ENCODE measurements at places on chromosomes 6 and 20. TPM values are rescaled to one million over a fixed set of nuclear protein-coding genes. Genes with fewer than 3 reads are reported as not detected.

DNA sequence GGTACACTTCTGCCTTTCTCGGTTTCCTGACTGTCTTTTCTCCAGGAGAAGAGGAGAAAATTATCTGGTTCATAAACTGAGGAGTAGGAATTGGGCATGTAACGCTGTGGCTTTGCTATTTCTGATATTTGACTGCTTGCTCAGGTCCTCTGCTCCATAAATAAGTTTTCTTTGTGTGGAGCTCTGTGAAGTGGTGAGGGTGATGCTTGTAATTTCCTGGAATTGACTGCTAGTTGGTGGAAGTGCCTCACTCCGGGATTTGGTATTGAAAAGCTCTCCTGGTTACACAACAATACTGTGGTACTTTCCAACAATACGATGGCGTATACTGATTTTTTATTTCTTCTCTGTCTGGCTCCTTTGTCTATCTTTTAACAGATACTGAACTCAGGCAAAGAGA lies 25.1 kb upstream of the LAMA2 start:
- H3K36me3 ChIP-seq, result no peaks in the 10 kb centered on the region
- H3K4me1 ChIP-seq, result no peaks in the 10 kb centered on the region
- H3K4me3 ChIP-seq, result no peak overlapping the region
- no peak overlapping the region for H3K27ac ChIP-seq
- DNase-seq, result no peak

The SNRNP48 gene
- 18.7 TPM for total RNA-seq

The TRERF1 gene
- 3.4 TPM for total RNA-seq

The ID1 gene
- 169 TPM for total RNA-seq

DNA sequence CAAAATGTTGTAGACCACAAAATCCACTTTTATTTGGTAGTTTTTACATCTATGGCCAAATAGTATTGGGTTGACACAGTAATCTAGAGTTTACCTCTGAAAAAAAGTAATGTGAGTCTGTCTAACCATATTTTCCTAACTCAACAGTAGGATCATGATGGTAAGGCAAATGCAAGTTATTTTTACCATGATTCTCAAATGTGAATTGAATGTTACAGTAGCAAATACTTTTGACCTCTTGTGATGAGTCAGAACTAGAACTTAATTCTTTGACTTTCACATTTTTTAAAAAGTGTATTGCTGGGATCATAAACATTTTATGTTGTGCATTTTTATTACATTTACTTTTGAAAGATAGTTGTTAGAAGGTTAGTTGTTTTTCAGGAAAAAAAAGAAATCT lies 22.0 kb downstream of the RNF146 start:
- DNase-seq, result no peak
- peaks cover 19% of the 10 kb centered on the region for H3K36me3 ChIP-seq
- no peaks in the 10 kb centered on the region for H3K4me1 ChIP-seq

DNA sequence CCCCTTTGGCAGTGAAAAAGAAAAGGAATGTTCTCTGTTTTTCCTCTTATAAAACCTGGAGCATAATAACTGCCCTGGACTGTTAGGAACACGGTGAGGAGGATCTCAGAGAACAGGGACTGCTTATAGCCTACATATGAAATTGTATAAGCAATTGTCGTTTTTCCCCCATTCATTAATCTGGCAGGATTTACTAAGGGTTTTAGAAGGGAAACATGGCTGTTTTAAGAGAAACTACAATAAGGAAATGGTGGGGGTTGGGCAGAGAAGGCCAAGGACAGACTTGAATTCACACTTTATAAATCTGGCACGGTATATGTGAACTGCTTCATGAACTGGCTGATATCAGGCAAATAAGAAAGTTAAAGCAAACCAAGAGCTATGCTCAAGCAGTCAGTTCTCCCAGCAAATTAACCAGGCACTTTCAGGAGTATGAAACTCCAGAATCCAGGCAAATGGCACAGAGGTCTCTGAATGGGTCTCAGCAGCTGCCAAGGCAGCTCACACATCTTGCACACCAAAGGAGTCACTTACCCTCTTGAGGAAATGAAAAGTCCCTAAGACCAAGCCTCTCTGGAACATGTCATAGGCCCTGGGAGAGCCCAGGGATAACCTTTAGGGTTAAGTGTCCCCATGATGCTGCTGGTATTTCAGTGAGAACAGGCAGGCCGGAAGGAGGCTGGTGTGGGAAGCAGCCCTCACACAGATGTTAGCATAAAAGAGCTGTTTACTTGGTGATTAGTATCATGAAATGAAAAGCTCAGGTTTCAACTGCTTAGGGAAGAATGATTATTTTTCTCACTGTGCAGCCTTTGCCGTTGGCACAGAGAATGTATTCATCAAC lies 260.5 kb upstream of the MARCKS start:
- H3K27me3 ChIP-seq, result no peaks in the 10 kb centered on the region
- H3K36me3 ChIP-seq, result no peaks in the 10 kb centered on the region
- peaks cover 29% of the 10 kb centered on the region for H3K4me1 ChIP-seq
- DNase-seq, result peak; percentile 34
- H3K27ac ChIP-seq, result peak overlapping the region; percentile 54
- H3K4me3 ChIP-seq, result no peak overlapping the region

- no peaks in the 10 kb centered on the region for H3K36me3 ChIP-seq
- no peak overlapping the region for H3K27ac ChIP-seq
- no peaks in the 10 kb centered on the region for H3K27me3 ChIP-seq
- no peaks in the 10 kb centered on the region for H3K4me1 ChIP-seq
- H3K4me3 ChIP-seq, result no peak overlapping the region
These were observed 437.6 kb downstream of the MAFB start for GRCh38 chr20:40251284-40251932.

GRCh38 chr6:4774296-4774695 lies 1.9 kb upstream of the CDYL start:
- no peak overlapping the region for H3K27ac ChIP-seq
- H3K4me1 ChIP-seq, result peaks cover 20% of the 10 kb centered on the region
- no peaks in the 10 kb centered on the region for H3K36me3 ChIP-seq

- H3K27me3 ChIP-seq, result no peaks in the 10 kb centered on the region
- H3K4me3 ChIP-seq, result no peak overlapping the region
- DNase-seq, result no peak
- H3K4me1 ChIP-seq, result peaks cover 5% of the 10 kb centered on the region
These were observed 66.9 kb downstream of the BCKDHB start for GRCh38 chr6:80173411-80173810.

DNA sequence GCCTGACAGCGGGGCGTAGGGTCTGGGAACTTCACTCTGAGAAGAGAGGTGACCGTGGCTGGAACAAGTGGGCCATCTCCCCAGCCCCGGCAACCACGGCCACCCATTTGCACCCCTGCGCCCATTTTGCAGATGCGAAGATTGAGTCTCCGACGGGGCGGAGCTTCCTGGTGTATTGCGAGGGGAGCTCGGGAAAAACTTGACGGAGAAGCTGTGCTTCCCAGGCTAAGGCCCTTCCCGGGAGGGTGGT lies 653 bp downstream of the ZNF335 start:
- H3K36me3 ChIP-seq, result peaks cover 6% of the 10 kb centered on the region
- no peaks in the 10 kb centered on the region for H3K27me3 ChIP-seq

GRCh38 chr6:150634176-150634963 lies 34.7 kb downstream of the PLEKHG1 start:
- H3K36me3 ChIP-seq, result no peaks in the 10 kb centered on the region
- H3K27me3 ChIP-seq, result no peaks in the 10 kb centered on the region
- no peaks in the 10 kb centered on the region for H3K4me1 ChIP-seq
- DNase-seq, result no peak
- no peak overlapping the region for H3K27ac ChIP-seq
- no peak overlapping the region for H3K4me3 ChIP-seq

DNA sequence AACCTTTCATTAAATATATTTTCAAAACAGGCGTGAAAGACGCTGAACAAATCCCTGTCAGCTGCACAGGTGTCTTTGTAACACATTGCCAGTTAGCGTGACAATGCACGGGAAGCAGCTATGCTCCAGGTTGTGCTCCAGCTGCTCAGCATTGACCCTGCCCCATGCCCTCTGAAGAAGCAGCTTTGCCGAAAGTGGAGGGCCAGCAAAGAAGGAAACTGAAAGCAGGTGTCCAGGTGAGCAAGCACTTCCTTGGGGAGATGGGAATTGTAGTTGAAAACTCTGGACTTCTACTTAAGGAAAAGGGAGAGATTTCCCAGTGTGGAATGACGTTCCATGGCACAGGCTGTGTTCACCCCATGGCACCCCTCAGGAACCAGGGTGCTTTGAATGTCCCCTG lies 125.7 kb downstream of the TTLL2 start:
- no peak overlapping the region for H3K4me3 ChIP-seq
- no peaks in the 10 kb centered on the region for H3K36me3 ChIP-seq
- no peak overlapping the region for H3K27ac ChIP-seq
- no peaks in the 10 kb centered on the region for H3K27me3 ChIP-seq
- no peaks in the 10 kb centered on the region for H3K4me1 ChIP-seq

DNA sequence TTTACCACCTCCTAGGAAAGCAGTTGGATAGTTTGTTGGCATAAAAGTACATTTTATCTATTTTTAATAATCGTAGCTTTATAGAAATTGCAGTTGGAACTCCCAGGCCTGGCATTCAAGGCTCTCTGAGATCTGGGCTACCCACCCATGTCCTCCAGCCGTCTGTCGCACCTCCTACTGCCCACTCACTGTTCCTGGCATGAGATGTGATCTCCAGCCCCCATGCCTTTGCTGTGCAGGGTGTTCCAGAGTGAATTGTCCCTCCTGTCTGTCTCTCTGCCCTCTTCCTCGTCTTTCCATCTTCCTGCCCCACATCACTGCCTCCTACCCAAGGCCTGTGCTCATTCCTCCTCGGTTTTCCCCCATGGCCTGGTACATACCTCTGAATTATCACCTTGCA lies 50.7 kb downstream of the PTPN1 start:
- no peak overlapping the region for H3K27ac ChIP-seq
- DNase-seq, result no peak
- no peaks in the 10 kb centered on the region for H3K27me3 ChIP-seq
- H3K4me3 ChIP-seq, result no peak overlapping the region

- no peaks in the 10 kb centered on the region for H3K27me3 ChIP-seq
- DNase-seq, result no peak
- peaks cover 20% of the 10 kb centered on the region for H3K4me1 ChIP-seq
- H3K27ac ChIP-seq, result peak overlapping the region; percentile 84
These were observed 8.7 kb upstream of the MYBL2 start for GRCh38 chr20:43658069-43658722.

- H3K27ac ChIP-seq, result no peak overlapping the region
- peak; percentile 22 for DNase-seq
- H3K4me3 ChIP-seq, result no peak overlapping the region
- H3K36me3 ChIP-seq, result no peaks in the 10 kb centered on the region
- H3K4me1 ChIP-seq, result no peaks in the 10 kb centered on the region
These were observed 91.2 kb downstream of the RTN4IP1 start for GRCh38 chr6:106538145-106538544.

The SERPINB6 gene
- 113 TPM for total RNA-seq

DNA sequence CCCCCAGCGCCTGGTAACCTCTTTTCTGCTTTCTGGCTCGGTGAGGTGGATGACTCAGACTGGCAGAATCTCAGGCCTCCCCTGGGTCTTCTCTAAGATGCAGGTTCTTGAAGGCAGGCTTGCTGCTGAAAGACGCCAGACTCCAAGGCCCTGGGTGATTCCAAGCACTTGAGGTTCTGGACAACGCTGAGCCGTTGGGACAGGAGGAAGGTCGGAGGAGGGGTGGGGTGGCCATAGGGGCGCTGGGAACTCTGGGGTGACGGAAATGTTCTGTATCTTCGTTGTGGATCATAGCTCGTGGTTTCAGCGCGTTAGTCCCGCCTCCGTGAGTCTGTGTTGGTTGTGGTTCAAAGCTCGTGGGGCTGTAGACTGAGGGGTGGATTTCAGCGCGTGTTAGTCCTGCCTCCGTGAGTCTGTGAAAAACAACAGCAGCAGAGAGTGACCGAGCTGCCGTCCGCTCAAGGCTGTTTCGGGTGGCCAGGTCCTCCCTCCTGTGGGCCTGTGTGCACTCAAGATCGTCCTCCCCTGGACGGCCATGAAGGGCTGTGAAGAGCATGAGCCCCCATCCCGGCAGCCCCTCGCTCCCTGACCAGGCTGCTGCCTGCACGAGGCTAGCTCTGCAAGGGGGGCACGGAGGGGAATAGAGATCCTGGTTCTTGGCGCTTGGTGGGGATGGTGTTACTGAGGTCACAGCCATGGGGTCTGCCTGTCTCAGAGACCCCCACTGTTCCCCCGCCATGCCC lies 7.7 kb downstream of the NTSR1 start:
- no peaks in the 10 kb centered on the region for H3K27me3 ChIP-seq
- H3K36me3 ChIP-seq, result no peaks in the 10 kb centered on the region
- no peak overlapping the region for H3K27ac ChIP-seq
- no peaks in the 10 kb centered on the region for H3K4me1 ChIP-seq
- no peak overlapping the region for H3K4me3 ChIP-seq
- no peak for DNase-seq

The KCNG1 gene
- 4.9 TPM for total RNA-seq

DNA sequence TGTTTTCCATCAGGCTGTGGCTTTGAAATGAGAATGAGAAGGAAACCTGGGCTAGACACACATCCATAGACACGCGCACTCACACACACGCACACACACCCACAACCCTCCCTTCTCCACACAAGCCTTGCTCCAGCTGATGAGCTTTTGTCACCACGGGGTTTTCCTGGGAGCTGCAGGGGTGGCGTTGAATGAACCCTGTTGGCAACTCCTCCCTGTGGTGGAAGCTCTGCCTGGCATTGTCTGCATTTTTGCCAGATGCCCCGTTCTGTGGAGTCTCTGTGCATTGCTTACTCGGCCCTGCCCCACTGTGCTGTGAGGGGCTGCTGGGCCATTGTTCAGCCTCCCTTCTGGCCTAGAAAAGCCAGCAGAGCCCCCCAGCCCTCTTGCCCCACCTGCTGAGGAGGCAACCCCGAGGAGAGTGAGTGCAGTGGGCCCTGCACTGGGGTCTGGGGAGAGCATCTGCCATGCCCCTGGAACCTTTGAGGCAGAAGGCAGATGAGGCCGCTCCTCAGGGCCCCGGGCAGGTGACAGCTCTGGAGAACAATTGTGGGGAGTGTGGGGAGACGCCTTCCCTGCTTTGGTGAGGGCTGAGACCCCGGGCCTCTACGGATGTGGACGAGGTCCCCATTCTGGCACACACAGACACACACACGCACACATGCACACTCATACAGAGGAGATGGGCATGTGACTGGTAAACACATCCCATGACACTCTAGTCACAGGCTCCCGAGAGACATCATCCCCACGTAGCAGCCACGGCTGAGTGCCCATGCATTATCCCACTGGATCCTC lies 9.9 kb downstream of the ADIG start:
- no peak overlapping the region for H3K27ac ChIP-seq
- no peaks in the 10 kb centered on the region for H3K4me1 ChIP-seq
- H3K36me3 ChIP-seq, result no peaks in the 10 kb centered on the region
- no peaks in the 10 kb centered on the region for H3K27me3 ChIP-seq
- H3K4me3 ChIP-seq, result no peak overlapping the region
- DNase-seq, result no peak

DNA sequence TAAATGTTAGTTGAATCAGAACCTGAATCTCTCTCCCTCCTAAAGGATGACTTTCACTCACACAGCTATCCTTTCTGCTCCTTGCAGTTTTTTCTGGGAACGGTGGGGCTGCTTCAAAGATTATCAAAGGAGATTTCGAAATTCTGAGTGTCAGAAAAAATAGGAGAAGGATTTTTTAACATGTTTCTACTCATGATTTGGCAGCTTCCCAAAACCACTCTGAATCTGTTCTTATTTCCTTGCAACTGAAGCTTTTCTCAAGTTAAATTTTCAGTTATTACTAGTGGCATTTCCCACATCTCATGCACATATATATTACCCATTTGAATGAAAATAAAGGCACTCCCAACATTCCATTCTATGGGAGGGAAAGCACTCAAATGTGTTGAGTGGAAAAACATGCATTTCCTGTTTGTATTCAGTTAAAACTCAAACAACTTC lies 123.6 kb downstream of the LCA5 start:
- no peak for DNase-seq
- H3K27ac ChIP-seq, result no peak overlapping the region
- no peak overlapping the region for H3K4me3 ChIP-seq
